ENCODE measurements at places on chromosomes 11 and 22. TPM values are rescaled to one million over a fixed set of nuclear protein-coding genes. Genes with fewer than 3 reads are reported as not detected.

OR51B2 gene
- polyA plus RNA-seq = not detected

NXPE1 gene
- 6.3 TPM for polyA plus RNA-seq

ROBO4 gene
- 2.8 TPM for polyA plus RNA-seq

HYOU1 gene
- 35.7 TPM for polyA plus RNA-seq

DBX1 gene
- polyA plus RNA-seq = not detected

SLC25A18 gene
- polyA plus RNA-seq = 0.18 TPM

PANX2 gene
- 1.4 TPM for polyA plus RNA-seq

ARHGAP32 gene
- polyA plus RNA-seq = 1.8 TPM

MB gene
- polyA plus RNA-seq = 2.8 TPM

ZP1 gene
- polyA plus RNA-seq = not detected

MYO18B gene
- 24.3 TPM for polyA plus RNA-seq

C11orf91 gene
- polyA plus RNA-seq = not detected

SELENOM gene
- 806 TPM for polyA plus RNA-seq

KCNJ11 gene
- polyA plus RNA-seq = 1.6 TPM

VPREB1 gene
- not detected for polyA plus RNA-seq

MRPL40 gene
- polyA plus RNA-seq = 38.1 TPM

RAG1 gene
- polyA plus RNA-seq = 0.05 TPM

LSP1 gene
- polyA plus RNA-seq = 12.0 TPM

TRIM49C gene
- polyA plus RNA-seq = not detected

BTBD18 gene
- polyA plus RNA-seq = 0.05 TPM

SCGB1D2 gene
- not detected for polyA plus RNA-seq

DEPDC5 gene
- polyA plus RNA-seq = 9.5 TPM

SPI1 gene
- polyA plus RNA-seq = 6.3 TPM

OR10D3 gene
- not detected for polyA plus RNA-seq

PITPNB gene
- polyA plus RNA-seq = 73.3 TPM

ADM gene
- 3.1 TPM for polyA plus RNA-seq

GSTP1 gene
- 782 TPM for polyA plus RNA-seq

ZFTA gene
- 4.3 TPM for polyA plus RNA-seq

UPK3A gene
- polyA plus RNA-seq = not detected
